ENCODE measurements at places on chromosomes 3 and 15. TPM values are rescaled to one million over a fixed set of nuclear protein-coding genes. Genes with fewer than 3 reads are reported as not detected.

PARP15 gene
- total RNA-seq = 0.55 TPM

NTRK3 gene
- not detected for total RNA-seq

TP63 gene
- total RNA-seq = 1.6 TPM

ZNF774 gene
- total RNA-seq = 9.5 TPM

SLC38A3 gene
- total RNA-seq = 44.7 TPM

- DNase-seq = no peak
- no peaks in the 10 kb centered on the region for H3K27me3 ChIP-seq
- peaks cover 30% of the 10 kb centered on the region for H3K36me3 ChIP-seq
- H3K27ac ChIP-seq = no peak overlapping the region
- H3K4me1 ChIP-seq = peaks cover 13% of the 10 kb centered on the region
These were observed 62.2 kb upstream of the ADCY5 start for GRCh38 chr3:123511084-123511483.

GRCh38 chr15:40295877-40296560, 11.7 kb downstream of the PLCB2 start:
- H3K27me3 ChIP-seq = peaks cover 66% of the 10 kb centered on the region
- DNase-seq = no peak
- H3K4me1 ChIP-seq = peaks cover 3% of the 10 kb centered on the region
- no peak overlapping the region for H3K4me3 ChIP-seq
- no peaks in the 10 kb centered on the region for H3K36me3 ChIP-seq

GRCh38 chr3:184176377-184177330, 2.0 kb downstream of the AP2M1 start:
- peak overlapping the region; percentile 87 for H3K4me3 ChIP-seq
- DNase-seq = no peak
- peaks cover 16% of the 10 kb centered on the region for H3K4me1 ChIP-seq
- H3K27ac ChIP-seq = peak overlapping the region; percentile 89

DNA sequence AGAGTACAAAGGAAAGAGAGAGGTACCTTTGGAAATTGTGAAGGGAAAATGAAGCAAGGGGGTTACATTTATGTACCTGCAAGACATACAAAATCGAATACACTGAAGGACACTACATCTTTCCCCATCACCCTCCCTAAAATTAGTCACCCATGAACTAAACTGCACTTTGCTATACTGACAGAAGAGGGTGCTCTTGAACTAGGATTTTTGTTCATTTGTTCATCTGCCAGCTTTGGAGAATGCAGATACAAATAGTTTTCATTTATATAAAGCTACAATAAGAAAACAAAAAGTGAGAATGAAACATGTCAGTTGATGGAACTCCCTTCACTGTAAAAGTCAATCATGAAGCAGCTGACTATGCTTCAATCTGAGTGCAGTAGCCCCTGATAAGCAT, 55.7 kb downstream of the PCCB start:
- no peak for DNase-seq
- H3K27ac ChIP-seq = no peak overlapping the region
- H3K4me1 ChIP-seq = no peaks in the 10 kb centered on the region
- H3K4me3 ChIP-seq = no peak overlapping the region
- no peaks in the 10 kb centered on the region for H3K27me3 ChIP-seq
- H3K36me3 ChIP-seq = peaks cover 19% of the 10 kb centered on the region

GRCh38 chr3:192834428-192834827, 83.2 kb downstream of the MB21D2 start:
- H3K4me3 ChIP-seq = no peak overlapping the region
- no peaks in the 10 kb centered on the region for H3K27me3 ChIP-seq
- peaks cover 1% of the 10 kb centered on the region for H3K36me3 ChIP-seq
- no peak for DNase-seq
- H3K27ac ChIP-seq = no peak overlapping the region

DNA sequence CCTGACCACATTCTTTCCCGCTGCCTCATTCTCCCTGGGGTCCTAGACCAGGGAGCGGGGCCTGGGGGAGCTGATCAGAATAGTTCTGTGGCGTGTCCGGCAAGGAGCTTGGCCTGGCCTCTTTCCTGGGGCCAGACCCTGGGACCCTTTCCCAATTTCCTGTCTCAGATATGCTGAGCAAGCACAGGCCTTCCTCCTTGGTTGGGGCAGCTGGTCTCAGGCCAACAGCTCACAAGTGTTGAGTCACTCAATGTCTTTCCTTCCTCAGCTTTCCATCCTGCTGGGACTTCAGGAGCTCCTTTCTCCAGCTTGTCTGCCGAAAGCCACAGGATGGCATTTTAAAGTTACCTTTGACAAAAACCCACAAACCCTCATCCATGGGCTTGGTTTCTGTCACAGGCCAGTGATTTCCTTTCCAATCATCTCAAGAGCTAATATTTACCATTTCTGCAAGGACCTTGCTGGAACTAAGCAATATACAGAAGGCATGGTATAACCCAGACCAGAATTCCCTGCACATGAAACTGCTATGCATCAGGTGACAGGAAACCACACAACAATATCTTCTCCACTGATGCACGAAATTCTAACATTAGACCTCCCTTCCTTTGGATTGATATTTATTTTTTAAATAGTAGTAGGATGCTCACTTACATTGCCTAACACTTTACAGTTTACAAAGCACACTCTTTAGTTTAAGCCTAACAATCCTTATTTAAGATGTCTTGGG, 19.5 kb upstream of the TIMP4 start:
- H3K36me3 ChIP-seq = peaks cover 3% of the 10 kb centered on the region
- no peaks in the 10 kb centered on the region for H3K4me1 ChIP-seq
- H3K27me3 ChIP-seq = no peaks in the 10 kb centered on the region
- DNase-seq = no peak

- peaks cover 4% of the 10 kb centered on the region for H3K4me1 ChIP-seq
- no peaks in the 10 kb centered on the region for H3K36me3 ChIP-seq
- peaks cover 11% of the 10 kb centered on the region for H3K27me3 ChIP-seq
- no peak overlapping the region for H3K27ac ChIP-seq
These were observed 106.5 kb downstream of the CHSY1 start for GRCh38 chr15:101145362-101145761.

- no peak for DNase-seq
- no peaks in the 10 kb centered on the region for H3K27me3 ChIP-seq
- peaks cover 7% of the 10 kb centered on the region for H3K4me1 ChIP-seq
- H3K36me3 ChIP-seq = no peaks in the 10 kb centered on the region
- peak overlapping the region; percentile 84 for H3K4me3 ChIP-seq
These were observed 1.8 kb downstream of the SEMA4B start for GRCh38 chr15:90202929-90203328.

DNA sequence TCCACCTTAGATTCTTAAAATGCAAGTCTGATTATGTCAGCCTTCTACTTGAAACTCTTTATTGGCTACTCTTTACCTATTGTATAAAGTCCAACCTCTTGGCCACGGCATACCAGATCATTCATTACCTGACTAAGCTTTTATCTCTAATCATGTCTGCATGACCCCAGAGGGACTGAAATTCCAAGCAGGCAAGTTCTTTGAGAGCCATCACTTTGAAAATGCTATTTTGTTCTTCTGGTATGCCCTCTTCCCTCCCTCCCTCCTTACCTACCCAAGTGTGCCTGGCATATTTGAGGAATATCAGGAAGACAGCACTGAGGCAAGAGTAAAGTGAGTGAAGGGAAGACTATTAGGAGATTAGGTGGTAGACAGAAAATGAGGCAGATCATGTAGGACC, 57.5 kb downstream of the KCNMB2 start:
- no peaks in the 10 kb centered on the region for H3K4me1 ChIP-seq
- H3K36me3 ChIP-seq = no peaks in the 10 kb centered on the region
- H3K4me3 ChIP-seq = no peak overlapping the region

DNA sequence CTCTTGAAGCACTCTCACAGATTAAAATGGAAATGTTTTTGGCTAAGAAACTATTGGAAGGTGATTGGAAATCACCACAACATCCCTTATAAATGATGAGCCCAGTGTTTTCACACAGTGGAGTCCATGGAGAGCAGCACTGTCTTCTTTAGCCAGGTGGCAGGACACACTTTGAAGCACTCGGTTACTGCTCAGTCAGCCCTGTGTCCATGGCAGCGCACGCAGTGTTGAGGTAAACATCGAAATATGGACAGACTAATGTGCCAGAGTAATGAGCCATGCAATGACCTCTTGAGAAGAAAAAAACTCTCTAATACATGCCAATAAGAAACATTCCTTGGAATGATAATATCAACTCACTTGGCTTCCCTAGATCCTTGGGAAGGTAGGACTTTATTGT, 66.6 kb downstream of the TGFBR2 start:
- H3K27ac ChIP-seq = no peak overlapping the region
- no peaks in the 10 kb centered on the region for H3K27me3 ChIP-seq
- no peak overlapping the region for H3K4me3 ChIP-seq
- DNase-seq = no peak

- no peak for DNase-seq
- H3K4me1 ChIP-seq = peaks cover 13% of the 10 kb centered on the region
- no peak overlapping the region for H3K4me3 ChIP-seq
These were observed 120.2 kb upstream of the IGSF10 start for GRCh38 chr3:151581035-151581434.

DNA sequence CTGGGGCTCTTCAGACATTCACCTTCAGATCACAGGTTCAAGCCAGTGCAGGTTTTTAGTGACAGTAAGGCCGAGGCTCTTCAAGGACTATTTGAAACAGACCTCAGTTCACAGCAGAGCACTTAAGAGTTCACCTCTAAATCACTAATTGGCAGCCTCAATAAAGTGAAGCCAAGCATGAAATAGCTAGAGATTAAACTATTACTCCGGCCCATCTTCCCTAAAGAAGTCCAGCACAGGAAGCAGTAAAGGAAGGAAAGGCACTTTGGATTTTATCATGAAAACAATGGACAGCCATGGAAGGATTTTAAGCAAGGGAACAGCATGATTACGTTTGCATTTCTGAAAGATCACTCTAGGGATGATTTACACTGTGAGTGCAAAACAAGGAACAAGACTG, 27.6 kb upstream of the ARL6 start:
- no peak overlapping the region for H3K4me3 ChIP-seq
- H3K36me3 ChIP-seq = no peaks in the 10 kb centered on the region
- no peaks in the 10 kb centered on the region for H3K27me3 ChIP-seq
- DNase-seq = no peak
- H3K4me1 ChIP-seq = no peaks in the 10 kb centered on the region
